Neural cell (in vitro differentiated cells): ENCODE measurements at places on chromosomes 7 and 10. TPM values are rescaled to one million over a fixed set of nuclear protein-coding genes. Genes with fewer than 3 reads are reported as not detected.

IFIT1B gene
- not detected in 2 replicates for polyA plus RNA-seq

TMEM178B gene
- 40.7 and 44.9 TPM in 2 replicates for polyA plus RNA-seq

PCDH15 gene
- polyA plus RNA-seq = 1.2 and 1.6 TPM in 2 replicates

SAP25 gene
- 0.46 and 0.52 TPM in 2 replicates for polyA plus RNA-seq

JAKMIP3 gene
- polyA plus RNA-seq = 5.1 and 6.3 TPM in 2 replicates
